ENCODE measurements at places on chromosomes 7 and 10. TPM values are rescaled to one million over a fixed set of nuclear protein-coding genes. Genes with fewer than 3 reads are reported as not detected.
A peak's percentile ranks its signal among the peaks of the same experiment; 100 is the strongest.

- DNase-seq = no peak
Observed at GRCh38 chr10:17051851-17052250, 77.8 kb downstream of the CUBN start.

DNA sequence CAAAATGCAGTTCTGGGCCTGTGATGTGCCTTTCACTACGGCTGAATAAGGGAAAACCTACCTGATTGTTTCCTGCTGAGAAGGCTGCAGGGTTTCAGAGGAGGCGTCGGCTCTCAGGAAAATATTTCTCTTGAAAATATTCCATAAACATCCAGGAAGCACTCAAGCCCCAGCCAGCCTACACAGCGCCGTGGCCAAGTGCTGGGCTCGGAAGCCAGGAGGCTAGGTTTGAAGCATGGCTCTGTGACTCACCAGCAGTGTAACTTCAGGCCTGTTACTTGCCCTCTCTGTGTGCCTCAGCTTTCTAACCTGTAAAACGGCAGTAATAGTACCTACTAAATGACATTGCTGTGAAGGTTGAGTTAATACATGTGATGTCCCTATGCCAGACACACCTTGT is 399.1 kb downstream of the GATA3 start:
- DNase-seq = peak; percentile 53

DNA sequence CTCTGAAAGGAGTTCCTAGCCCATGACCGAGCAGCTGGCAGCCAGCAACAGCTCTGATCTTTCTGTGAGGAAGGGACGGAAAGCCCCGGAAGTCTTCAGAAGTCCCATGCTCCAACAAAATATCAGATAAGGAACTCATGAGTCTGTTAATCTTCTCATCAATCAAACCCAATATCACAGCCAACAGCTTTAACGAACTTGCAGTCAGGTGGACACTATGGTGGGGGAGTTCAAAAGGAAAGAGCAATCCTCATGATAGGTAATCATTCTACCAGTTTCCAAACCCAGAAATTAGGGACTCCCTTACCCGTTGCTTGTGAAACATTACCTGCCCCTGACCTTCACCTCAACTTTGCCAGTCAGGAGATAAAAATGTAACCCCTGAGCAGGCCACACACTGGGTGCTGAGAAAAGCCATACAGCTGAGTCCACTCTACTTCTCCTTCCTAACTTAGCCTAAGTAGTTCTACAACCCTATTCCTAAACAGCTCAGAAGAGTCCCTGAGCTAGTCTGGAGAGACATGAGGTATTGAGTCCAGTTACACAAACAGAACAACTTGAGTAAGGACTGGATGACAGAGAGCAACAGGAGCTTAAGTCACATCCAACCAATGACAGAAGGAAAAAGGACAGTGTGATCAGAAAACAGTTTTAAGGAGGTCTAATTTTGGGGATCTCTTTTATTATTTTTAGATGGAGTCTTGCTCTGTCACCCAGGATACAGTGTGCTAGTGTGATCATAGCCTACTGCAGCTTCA is 2.2 kb downstream of the NDST2 start:
- DNase-seq = peak; percentile 5

DNA sequence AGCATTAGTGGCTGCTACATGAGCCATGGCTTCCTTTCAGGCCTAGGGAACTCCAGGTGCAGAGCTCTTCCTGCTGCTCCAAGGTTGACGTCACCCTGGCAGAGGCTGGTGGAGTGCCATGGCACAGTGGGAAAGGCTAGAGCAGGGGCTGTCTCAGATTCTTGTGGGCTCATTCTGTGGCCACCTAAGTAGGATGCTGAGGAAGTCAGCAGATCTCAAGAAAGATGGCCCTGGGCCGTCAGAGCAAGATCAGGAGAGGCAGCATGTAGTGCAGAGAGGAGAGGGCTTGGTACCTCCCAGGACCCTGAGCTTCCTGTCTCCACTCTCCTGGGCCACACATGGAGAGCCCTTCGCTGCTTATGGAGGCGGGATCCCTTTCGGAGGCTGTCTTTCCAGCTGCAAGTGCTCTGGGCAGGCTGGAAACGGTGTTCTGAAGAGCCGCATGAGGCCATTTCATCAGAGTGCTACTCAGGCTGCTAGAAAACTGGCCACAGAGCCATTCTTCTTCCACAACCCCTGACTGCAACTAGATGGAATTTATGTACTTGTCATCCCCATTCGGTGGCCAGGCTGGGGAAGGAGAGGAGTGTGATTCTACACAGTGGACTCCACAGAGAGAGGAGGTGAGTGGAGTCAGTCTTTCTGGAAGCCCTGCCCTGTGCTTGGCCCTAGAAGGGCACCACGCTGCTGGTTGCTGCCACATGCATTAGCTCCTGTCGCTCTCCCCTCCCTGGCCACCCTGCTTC is 304.2 kb downstream of the RPS24 start:
- DNase-seq = no peak

PTPRZ1 gene
- 0.65 TPM for total RNA-seq

- DNase-seq = no peak
Observed at GRCh38 chr7:50492770-50493519, 42.8 kb upstream of the FIGNL1 start.

- no peak for DNase-seq
Observed at GRCh38 chr7:90530263-90530662, 60.8 kb downstream of the PTTG1IP2 start.

- peak; percentile 60 for DNase-seq
Observed at GRCh38 chr10:13271552-13272163, 28.2 kb downstream of the PHYH start.

FBXL13 gene
- total RNA-seq = 0.51 TPM

GRCh38 chr7:130154501-130155317 is 50.5 kb downstream of the TMEM209 start:
- DNase-seq = no peak

DNA sequence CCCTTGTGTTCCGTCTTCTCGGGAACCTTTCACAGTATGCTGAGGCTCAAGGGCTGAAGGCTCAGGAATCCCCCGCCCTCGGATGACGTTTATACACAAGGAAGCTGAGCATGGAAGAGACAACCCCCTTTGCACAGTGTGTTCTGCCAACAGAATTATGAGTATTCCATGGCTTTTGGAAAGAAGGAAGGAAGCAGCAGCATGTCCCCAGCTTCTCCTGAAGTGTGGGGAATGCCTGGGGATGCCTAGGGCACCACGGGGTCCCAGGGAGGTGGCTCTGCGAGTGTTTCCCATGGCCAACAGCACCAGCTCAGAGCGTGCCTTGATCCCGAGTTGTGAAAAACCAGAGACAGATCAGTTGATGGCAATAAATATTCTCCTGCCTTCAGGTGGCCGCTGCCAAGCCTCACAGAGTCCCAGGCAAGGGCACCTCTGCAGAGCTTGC is 88.8 kb upstream of the DDC start:
- DNase-seq = peak; percentile 83

DNA sequence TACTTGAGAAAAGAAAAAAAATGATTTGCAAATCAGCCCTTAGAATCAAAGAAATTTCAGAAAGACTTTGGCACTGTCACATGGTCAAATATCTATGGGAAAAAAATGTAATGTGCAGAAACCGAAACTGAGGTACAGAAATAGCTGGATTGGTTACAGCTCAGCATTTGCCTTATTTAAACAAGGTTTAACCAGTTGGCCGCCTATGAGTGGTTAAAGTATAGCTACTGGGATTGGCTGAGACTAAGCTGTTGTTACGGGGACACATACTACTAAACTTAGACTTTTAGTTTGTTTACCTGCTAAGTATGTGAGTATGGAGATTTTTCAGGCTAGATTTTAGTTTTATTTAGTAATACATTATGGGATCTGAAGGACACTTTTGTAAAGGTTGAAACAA is 38.6 kb downstream of the SFTPD start:
- no peak for DNase-seq

DNA sequence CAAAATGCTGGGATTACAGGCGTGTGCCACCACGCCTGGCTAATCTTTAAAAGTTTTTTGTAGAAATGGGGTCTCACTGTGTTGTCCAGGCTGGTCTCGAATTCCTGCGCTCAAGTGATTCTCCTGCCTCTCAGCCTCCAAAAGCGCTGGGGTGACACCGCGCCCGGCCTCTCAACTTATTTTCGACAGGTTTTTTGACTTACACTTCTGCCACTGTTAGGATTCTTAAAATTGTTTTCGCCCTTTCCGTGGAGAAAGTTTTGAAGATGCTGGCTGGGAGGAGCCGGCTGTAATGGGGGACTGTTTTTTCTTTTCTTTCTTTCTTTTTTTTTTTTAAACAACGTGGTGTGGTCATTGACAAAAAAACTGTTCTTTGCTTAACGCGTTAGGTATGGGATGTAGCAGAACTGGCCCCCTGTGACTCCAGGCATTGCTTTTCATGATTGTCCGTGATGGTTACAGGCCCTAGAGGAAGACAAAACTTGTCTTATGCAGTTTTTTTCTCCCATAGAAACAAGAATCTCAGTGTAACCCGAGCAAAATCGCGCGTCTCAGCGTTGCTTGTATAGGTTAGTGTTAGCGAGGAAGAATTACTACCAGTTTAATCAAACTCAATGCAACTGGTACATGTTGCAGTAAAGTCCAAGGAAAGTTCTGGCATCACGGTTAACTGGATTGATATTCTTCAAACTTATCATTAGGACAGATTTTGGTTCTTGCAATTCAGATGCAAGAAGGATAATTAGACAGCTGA is 72.2 kb downstream of the DAGLB start:
- no peak for DNase-seq

DNA sequence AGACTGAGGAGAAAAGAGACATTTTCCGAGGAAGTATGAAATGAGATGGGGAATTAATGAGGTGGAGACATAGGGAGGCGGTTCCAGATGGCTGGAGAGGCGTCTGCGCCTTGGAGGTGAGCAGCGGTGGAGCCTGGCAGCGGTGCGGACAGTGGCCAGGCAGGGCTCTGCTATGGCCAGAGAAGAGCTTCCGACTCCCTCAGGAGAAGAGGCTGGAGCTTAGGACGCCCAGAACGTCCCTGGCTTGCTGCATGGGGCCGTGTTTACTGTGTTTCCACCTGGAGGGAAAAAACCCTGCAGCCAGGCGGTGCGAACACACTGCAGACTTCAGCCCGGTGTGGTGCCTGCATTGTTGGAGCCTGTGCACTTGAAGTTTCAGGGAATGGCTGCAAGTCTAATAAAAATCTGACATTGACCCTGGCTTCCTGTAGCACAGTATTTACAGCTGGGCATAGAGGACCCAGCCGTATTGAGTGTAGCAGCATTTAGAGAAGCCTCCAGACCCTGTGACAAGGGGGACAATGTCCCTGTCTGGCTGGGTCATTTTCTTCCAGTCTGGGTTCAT is 447.1 kb upstream of the MKI67 start:
- no peak for DNase-seq

GNAI1 gene
- total RNA-seq = 11.3 TPM

DNA sequence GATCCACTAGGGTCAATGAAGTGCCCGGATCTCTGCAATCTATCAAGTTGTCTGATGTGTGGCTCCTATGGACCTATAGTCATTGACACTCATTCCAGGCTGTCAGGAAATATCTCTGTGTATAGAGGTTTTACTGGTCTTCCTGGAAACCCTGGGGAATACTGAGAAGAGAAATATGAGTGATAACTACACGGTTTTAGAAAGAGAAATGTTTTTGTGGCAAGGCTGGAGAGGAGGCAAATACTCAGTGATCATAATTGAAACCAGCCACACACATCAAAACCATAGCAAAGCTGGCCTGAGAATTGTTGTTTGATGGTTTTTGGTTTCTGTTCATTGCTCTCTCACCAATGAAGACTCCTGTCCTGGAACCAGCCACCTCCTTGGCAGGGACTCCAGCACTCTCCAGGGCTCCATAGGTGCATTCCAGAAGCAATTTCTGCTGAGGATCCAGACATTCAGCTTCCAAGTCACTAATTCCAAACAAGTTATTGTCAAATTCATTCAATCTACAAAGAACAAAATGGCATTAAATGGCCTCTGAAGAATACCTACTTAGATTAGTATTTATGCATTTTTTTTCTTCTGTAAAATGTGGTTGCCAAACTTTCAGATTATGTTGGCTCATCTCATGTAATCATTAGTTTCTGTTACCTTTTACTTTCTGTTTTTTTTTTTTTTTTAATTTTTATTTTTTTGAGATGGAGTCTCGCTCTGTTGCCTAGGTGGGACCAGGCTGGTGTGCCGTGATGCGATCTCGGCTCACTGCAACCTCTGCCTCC is 108.6 kb upstream of the ABI1 start:
- DNase-seq = no peak

SPDYE2 gene
- total RNA-seq = not detected

DNA sequence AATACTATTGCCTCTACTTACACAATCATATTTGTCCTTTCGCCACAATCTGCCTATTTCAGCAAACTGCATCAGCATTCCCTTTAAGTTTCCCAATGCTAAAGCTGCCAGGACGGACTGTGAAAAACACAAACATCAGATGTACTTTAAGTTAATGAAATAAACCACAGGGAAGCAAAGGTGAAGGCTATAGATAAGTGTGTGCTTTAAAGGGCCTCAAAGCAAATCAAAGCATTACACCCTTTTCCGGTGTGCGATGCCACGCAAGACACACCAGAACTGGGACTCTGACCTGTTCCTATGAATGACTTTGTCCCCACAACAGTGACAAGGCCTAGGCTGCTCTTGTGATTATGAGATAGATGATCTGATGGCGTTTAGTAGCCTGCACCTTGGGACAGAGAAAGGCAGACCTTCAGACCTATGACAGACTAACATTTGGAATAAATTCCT is 23.4 kb downstream of the SLC26A3 start:
- DNase-seq = no peak

GRCh38 chr7:105245398-105246114 is 143.2 kb downstream of the SRPK2 start:
- DNase-seq = no peak

DNA sequence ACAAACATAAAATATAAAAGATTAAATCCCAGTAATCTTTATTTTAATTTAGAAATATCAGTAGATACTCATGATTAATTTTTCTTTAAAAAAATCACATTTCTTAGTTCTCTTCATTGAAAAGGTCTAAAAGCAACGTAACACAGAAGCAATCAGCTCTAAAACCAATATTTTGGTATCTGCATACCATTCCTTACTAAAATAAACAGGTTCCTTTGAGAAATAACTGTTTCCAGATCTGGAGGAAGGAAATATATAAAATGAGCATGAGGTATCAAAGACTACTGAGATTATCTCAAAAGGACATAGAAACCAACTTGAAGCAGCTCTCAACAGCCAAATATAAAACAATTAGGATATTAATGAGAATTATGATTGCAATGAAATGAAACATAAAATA is 301.0 kb upstream of the GNAI1 start:
- no peak for DNase-seq

TFR2 gene
- total RNA-seq = 0.13 TPM

DNA sequence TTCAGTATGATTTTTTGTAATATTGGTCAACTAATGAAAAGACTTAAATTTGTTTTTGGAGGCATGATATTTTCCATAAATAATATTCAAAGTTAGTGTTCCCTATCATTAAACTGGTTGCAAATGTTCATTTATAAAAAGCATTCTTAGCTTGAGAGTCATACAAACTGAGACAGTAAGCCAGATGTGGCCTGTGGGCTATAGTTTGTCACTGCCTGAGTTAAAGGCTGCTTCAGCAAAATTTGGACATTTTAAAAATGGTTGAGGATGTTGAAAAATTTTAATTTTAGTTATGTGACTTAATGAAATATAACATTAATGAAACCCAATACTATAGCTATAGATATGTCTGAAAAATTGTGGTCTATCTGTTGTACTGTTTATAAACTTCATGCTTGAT is 180.2 kb upstream of the CACNA2D1 start:
- DNase-seq = no peak

DEPP1 gene
- total RNA-seq = 35.1 TPM

AKR1B15 gene
- total RNA-seq = not detected

- no peak for DNase-seq
Observed at GRCh38 chr7:127948312-127948711, 82.9 kb downstream of the LRRC4 start.
